Aorta (tissue), 5 donors: ENCODE measurements at places on chromosomes 2 and 18.
A peak's percentile ranks its signal among the peaks of the same experiment; 100 is the strongest.

DNA sequence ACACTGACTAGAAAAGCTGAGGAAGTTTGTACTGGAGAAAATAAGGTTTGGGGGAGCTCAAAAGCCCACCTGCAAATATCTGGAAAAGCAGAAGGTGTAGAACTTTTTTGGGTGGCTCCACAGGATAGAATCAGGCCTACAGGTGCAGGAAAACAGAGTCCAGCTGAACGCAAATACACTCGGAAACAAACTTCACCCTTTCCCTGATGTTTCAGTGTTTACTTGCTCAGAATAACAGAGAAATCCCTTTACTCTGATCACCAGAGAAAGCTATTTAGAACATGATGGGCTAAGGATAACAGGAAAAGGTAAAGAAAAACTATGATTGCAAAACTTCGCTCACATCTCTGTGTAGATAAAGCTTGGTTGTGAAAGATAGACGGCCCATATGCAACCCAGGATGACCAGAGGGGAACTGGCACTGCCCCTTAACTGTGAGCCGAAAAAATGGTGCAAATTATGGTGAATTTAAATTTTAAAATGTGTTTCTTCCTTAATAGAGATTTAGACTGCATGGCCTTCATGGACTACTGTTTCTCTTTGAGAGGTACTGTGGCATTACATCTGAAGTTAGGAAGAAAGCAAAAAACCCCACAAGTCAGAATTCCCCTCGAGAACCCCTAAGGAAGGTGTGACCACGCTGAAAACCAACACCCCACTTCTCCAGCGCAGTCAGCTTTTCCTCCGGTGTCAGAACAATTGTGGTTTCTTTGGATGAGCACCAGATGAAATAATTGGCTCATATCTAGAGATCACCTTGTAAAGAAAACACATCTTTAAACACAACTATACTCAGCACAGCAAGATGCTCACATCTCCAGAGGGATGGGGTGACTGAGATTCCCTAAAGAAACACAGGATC, 84.5 kb upstream of the TMEM247 start:
- DNase-seq = no peak

DNA sequence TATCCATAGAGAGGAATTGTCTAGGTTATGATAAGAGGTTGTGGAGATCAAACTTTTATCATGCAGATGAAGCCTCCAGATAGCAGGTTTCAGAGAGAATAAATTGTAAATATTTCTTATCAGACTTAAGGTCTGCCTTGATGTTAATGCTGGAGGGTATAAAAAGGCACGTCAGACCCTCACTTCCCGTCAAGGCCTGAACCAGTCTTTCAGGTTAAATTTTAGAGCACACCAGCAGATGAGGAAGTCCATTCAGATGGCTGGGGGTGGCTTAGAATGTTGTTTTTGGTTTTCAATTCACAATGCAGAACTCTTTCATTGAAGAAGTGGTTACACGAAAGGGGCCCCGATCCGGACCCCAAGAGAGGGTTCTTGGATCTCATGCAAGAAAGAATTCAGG, 144.4 kb upstream of the FBXO11 start:
- no peak for DNase-seq

DNA sequence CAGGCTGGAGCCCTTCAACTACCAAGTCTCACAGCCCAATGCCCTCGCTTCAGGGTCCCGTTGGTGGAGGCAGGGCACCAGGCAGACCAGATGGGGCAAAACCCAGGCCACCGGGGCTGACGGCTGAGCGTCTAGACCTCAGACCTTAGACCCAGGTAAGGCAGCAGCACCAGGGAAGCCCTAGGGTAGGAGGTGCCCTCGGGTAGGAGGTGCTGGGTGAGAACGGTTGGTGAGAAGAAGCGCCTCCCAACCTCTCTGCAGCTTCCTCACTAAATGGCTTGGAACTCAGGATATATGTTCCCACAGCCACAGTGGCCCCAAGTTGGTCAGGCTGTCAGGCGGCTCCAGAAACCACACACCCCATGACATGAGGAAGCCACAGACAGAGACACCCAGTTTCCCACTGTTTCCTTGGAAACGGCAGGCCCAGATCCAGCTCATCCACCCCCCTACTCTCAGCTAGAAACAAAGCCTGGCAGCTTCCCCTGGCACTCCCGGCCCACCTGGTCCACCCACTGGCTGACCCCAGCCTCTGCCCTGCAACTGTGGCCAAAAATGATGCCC, 13.1 kb upstream of the MLPH start:
- DNase-seq = peak; percentile 71

DNA sequence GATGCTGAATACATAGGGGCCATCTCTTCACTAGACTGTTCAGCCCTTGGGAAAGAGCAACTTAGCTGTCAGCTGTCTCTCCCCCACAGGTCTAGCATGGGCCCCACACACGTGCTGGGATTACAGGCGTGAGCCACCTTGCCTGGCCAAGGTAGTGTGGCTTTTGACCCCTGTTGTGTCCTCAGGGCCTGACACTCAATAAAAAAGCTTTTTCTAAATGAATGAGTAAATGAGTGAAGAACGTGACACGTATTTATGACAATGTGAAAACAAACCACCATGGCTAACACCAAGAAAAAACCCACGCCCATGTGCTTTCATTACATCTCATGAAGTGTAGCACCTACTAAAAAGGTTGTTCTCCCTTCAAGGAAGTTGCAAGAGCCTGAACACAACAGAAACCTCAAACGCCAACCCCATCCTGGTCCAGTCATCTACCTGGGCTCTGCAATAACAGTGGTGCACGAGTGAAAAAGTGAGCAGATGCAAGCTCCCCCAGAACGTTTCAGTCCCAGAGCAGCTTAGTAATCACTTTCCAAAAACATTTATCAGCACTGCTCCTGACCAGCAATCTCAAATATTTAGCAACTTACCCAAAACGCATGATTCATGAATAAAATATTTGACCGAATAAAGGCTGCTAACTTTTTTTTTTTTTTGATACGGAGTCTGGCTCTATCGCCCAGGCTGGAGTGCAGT, 3.4 kb downstream of the WDFY1 start:
- DNase-seq = no peak

- no peak for DNase-seq
Measured at GRCh38 chr2:134127496-134127895, 126.4 kb upstream of the MGAT5 start.
